Fibroblast of skin of left biceps (primary cell): ENCODE measurements at places on chromosomes 2 and 18.

GRCh38 chr2:173647681-173648311 lies 293.1 kb downstream of the CDCA7 start:
- no peak for DNase-seq

GRCh38 chr2:86464652-86465051 lies 23.5 kb downstream of the KDM3A start:
- DNase-seq, result no peak

- no peak for DNase-seq
Observed at GRCh38 chr2:84309281-84309680, 149.8 kb downstream of the SUCLG1 start.

- no peak for DNase-seq
Observed at GRCh38 chr2:170714381-170715061, 616 bp upstream of the SP5 start.

- DNase-seq, result no peak
Observed at GRCh38 chr2:67321588-67321903, 75.6 kb upstream of the ETAA1 start.

DNA sequence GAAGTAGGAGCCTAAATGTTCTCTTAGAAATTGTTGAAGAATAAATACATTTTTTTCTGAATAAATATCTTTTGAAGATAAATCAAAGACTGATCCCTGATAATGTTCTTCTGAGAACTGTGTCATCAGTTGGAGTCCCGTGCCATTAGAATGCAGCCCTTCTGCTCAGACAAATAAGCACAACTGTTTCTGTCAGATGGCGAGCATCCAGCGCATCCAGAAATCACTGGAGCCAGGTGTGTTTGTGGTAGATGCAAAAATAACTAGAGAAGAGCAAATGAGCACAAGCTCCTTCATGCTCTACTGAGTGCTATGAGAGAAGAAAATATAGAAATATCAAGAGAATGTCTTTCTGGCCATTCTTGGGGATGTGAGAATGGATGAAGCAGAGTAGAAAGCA lies 573.7 kb downstream of the THSD7B start:
- no peak for DNase-seq

GRCh38 chr2:95353613-95354468 lies 48.7 kb upstream of the FAHD2A start:
- DNase-seq, result no peak

DNA sequence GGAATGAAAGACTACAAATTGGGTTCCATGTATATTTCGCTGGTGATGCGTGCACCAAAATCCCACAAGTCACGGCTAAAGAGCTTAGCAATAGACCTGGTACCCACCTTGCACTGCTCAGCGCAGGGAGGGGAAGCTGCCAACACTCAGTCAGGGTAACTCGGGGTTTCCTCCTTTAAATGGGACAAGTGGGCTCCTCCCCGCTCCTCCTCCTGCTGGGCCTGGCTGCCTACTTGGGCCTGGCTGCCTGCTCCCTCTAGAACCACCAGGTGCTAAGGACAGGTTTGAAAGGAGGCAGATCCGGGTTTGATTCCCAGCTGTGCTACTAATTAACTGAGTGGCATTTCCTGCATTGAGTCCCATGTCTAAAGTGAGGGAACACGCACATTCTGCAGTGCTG lies 23.4 kb downstream of the MYO7B start:
- no peak for DNase-seq

GRCh38 chr18:6920099-6920955 lies 190.8 kb downstream of the ARHGAP28 start:
- DNase-seq, result peak; percentile 35

DNA sequence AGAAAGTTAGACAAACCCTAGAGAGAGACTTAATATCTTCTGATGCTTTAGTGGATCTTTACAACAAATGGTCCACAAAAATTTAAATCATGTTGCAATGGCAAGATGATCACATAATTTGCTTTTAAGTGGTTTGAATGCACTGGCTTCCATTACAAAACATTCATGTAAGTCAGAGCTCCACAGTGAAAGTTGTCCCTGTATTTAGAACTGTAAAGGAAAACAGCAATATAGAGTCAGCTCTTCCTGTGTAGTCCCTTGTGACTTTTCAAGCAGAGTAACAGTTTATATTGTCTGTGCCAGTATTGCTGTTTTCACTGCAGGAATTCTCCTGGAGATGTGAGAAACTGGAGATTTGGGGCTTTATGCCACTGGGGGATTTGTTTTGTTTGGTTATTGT lies 77.7 kb downstream of the MEIS1 start:
- DNase-seq, result no peak

DNA sequence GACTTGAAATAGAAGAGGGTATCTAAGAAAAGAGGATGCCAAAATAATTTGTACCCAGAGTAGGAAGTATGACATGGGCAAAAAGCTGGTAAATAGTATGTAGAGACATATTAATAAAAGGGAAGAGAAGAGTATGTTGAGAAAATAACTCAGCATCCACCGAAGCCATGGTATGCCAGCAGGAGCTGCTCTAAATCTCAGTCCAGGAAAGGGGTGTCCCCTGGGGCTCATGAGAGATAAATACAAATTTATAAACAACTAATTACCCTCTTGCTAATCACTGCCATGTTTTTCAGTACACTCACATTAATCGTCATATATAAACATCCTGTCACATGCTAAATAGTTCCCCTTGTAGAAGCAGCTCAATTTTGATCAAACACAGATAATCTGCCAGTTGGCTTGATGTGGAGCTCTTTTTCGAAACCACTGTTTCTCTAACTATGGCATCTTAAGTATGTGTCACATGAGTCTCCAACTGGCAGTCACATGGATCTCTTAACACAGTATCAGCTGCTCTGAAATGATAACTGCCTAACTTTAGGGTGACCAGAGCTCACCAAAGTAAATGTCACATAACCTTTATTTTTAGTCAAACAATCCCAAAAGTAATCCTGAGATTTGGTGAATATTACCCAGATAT lies 31.9 kb downstream of the EXOC6B start:
- DNase-seq, result no peak

- DNase-seq, result no peak
Observed at GRCh38 chr2:18276583-18277075, 283.8 kb downstream of the RDH14 start.

DNA sequence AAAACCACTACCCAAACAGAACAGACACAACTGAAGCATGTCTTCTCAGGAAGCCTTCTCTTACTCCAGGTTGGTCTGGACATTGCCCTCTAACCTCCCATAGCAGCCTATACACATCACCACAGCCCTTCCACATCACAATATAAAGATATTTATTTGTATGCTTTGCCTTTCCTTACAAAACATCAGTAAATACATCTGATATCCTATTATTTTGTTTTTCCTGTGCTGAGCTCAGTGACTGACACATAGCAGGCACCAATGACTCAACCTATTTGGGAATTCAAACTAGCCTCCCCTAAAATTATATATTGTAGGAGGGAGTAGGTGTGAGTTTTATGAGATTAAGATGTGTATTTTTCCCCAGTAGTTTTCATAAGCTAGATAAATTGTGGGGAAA lies 28.8 kb downstream of the SLC40A1 start:
- no peak for DNase-seq

GRCh38 chr2:199624958-199625357 lies 167.2 kb upstream of the SATB2 start:
- DNase-seq, result no peak

DNA sequence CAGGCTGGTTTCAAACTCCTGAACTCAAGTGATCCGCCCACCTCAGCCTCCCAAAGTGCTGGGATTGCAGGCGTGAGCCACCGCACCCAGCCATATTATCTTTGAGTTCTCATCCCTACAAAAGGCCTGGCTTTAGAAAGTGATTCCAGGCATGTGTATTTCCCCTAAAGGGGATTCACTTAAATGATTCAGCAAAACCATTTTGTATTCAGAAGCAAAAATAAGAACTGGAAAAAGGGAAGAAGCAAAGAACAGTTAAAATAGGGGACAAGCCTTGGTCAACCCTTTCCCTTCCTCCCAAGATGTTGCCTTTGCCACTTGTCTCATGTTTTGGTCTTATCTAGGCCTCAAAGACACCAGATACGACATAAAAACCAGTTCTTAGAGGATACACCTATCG lies 10.5 kb downstream of the TM4SF20 start:
- DNase-seq, result no peak

GRCh38 chr2:111640480-111640879 lies 243.5 kb downstream of the ANAPC1 start:
- DNase-seq, result no peak

GRCh38 chr18:54116541-54117257 lies 107.8 kb downstream of the MBD2 start:
- DNase-seq, result no peak

- DNase-seq, result no peak
Observed at GRCh38 chr2:168002021-168002553, 245.3 kb downstream of the STK39 start.

DNA sequence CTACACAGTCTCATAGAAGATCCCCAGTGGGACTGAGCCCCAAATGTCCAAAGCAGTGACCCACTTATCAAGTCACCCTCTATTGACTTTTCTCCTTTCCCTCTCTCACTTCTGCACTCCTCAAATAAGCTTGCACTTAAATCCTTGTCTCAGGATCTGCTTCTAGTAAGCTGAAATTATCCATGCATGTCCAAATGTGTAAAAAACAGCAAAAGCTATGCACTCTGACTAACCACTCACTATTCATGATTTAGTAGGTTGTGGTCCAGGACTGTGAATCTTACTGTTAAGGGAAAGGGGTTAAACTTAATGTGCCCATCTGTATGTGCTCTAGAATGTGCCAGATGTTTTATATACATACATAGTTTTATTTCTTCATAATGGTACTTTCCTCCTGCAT lies 115.4 kb downstream of the SCG2 start:
- DNase-seq, result no peak

GRCh38 chr2:57602733-57603132 lies 443.9 kb upstream of the VRK2 start:
- no peak for DNase-seq

DNA sequence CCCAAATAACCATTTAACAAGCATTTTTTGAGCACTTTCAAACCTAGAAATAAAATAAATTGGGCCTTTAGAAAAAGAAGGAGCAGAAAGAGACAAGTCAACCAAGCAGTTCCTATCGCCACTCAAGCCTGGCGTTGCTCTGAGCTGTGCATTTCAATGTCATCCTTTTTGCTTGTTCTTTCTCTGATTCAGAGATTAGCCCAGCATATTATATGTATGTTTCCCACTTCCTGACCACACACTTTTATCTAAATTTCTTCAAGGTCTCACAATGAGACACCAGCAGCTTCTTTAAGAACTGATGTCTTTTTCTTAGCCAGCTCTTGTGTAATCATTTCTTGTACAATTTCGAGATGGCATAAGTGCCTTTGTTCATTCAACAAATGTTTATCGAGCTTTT lies 344.5 kb upstream of the ID2 start:
- no peak for DNase-seq

DNA sequence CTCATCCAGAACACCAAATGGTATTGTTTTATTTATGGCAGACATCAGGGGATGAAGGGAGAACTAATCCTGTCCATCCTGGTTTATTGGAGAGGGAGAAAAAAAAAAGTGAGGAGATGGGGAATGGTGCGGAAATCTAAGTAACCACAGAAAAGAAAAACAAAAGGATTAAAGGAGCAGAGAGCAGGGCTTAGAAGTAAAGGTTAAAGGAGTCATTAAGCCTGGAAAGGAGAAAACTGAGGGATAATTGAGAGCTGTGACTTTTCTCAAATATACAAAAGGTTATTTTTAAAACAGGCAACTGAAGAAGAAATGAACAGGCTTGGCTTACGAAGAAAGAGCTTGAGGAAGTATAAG lies 127.2 kb upstream of the PPP1CB start:
- no peak for DNase-seq

DNA sequence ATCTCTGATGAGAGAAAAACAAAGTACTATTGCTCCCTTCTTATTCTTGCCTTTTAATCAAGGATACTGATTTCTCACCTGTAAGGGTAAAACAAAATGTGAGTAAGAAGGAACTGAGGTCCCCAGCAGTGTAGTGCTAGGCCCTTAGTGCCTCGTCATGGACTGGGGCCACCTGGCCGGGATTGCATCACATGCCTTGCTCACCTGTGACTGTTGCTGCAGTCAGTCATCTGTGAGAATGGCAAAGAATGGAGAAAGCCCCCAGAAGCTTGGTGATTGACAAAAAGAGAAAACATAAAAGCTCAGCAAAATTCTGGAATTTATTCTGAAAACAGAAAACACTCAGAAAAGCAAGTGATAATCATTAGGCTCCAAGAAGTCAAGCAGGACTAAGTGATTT lies 63.4 kb downstream of the SPATS2L start:
- no peak for DNase-seq

DNA sequence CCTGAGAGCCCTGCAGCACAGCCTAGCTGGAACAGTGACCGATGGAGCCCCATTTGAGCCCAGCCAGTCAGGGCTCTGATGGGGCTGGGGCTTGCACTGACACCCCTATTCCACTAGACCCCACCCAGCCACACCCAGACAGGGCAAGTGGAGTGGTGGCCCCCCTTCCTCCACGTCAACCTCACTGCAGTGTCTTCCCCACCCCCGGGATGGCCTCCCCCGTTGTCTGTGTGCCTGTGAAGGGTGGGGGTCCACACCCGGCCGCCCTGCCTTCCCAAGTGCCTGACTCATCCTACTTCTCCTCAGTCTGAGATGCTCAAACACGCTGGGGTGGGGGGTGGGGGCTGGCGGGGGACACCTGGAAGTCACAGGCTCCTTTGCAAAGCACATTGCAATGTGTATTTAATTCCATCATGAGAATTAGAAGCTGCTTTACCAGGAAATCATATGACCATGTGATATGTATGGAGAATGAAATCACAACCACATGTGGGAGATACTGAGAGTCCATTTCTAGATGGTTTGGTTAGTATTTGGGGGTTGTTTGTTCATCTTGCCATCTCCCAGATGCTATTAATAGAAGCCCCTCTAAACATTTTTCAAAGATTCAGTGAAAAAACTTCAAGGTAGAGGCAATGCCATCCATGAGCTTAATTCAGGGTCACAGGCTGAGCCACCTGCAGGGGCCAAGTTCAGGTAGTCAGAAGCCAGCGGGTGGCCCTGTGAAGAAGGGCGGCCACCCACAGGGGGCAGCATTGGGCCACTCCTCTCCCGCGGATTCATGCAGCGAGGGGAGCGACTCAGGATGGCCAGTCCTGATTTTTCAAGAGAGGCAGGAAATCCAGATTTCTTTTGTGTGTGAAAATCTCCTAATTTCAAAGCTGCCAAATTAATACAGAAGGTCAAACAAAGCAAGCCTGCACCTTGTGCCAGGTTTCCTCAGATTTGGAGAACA lies 22.7 kb upstream of the GMPPA start:
- peak; percentile 61 for DNase-seq

DNA sequence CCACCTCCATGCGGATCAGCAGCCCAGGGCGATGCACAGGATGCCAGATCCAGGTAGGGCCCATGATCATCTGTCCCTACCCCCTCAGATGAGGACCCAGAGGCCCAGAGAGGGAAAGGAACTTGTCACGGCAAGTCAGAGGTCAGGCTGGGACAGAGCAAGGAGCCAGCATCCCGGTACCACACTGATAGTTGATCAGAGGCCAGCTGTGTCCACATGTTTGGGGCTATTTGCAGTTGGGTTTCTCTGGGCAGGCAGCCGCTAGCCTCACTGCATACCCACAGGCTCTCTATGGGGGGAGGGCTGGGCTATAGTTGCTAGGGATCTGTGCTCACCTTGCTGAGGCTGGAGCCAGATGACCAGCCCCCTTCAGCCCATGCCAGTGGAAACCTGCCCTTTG lies 9.6 kb downstream of the GAREM2 start:
- DNase-seq, result no peak
